ENCODE measurements at places on chromosomes 13 and 19.

GRCh38 chr19:46945694-46946489, 73.7 kb upstream of the NPAS1 start:
- no peak for DNase-seq

DNA sequence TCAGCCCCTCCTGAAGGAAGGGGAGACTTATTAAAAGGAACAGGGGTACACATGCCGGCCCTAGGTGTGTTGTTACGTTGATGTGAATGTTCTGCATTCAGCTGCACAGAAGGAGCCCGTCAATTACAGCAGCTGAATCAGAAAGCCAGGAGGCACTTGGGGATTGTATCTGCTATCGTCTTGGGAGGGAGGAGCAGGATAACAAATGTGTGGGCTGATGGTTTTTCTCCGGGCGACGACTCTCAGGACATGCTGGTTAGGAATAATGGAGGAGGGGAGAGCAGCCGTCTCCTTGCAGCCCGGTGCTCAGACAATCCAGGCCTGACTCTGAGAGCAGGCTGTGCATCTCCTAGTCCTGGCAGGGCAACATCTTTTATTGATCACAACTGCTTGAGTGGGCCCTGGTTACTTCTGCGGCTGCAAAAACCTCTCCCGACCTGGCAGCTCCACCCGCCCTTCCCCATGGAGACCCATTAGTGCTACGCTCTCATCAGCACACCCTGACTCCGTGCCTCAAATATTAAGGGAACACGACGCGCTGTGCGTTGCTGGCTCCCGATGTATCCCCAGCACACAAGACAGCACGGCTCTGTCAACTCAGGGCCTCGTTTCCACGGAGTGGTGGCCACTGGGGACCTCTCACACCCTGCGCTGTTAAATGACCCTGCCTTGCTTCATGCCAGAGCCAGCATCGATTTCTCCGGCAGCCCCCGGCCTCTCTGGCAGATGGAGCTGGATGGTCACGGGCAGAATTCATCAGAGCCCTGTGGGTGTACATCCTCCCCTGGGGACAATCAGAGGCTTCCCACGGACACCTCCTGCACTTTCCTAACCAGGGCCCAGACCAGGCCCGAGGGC, 25.3 kb downstream of the PEPD start:
- DNase-seq, result no peak

- DNase-seq, result no peak
These were observed 21.5 kb upstream of the SGCG start for GRCh38 chr13:23159205-23159759.

DNA sequence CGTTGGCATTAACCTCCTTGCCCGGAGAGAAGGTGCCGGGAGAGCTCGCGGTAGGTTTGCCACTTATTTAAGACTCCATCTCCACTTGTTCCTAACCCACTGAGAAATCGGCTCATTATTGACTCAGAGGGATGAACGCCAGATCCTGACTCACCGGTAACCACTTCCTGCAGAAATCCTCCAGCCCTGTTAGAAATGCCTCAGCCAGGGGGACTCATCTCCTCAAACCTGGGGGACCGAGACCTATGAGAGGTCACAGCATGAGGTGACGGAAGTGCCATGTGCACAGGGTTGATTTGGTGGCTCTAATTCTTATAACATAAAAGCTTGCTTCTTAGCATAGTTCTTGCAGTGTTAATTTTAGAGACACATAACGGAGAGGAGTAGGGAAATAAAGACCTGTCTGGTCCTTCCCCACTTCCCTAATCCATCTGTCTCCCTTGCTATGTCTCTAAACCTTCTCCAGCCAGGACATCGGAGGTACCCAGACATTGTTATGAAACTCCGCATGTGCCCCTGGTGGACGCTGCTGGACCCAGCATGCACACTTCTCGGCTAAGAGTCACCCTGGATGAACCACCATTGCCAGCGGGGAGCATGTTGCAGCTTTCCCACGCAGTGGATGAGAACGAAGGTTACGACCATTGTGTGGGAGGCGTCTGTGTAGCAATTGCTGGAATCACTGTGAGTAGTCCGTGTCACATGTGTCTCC, 158.9 kb downstream of the EFNB2 start:
- no peak for DNase-seq

Measured in NK-92 treated with Interleukin-12 subunit alpha and Interleukin-12 subunit beta, amount 100 ng/mL, for 24 hours (cell line).